ENCODE measurements at places on chromosomes 1 and 21.

DNA sequence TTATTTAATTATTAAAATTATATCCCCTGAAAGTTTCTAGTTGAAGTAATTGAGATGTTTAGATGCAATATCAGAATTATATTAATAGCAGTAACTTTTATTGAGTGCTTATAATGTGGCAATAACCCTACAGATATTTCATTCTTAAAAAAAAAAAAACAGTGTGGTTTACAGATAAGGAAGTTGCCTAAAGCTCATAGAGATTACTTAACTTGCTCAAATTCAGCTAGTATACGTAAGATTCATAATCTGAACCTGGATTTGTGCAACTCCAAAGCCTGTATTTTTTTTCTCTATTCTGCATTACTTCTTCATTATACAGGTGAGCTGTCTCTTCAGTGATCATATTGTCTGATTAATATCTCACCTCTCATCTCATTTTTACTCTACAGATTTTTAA, 156.0 kb upstream of the PTBP2 start:
- no peak overlapping the region for H3K4me3 ChIP-seq
- no peaks in the 10 kb centered on the region for H3K36me3 ChIP-seq
- H3K4me1 ChIP-seq = peaks cover 15% of the 10 kb centered on the region
- no peak for DNase-seq
- H3K27me3 ChIP-seq = no peaks in the 10 kb centered on the region

- no peaks in the 10 kb centered on the region for H3K36me3 ChIP-seq
- no peak for DNase-seq
- no peaks in the 10 kb centered on the region for H3K27me3 ChIP-seq
- H3K27ac ChIP-seq = no peak overlapping the region
- H3K4me1 ChIP-seq = no peaks in the 10 kb centered on the region
Measured at GRCh38 chr1:93699503-93700168, 18.0 kb upstream of the BCAR3 start.

DNA sequence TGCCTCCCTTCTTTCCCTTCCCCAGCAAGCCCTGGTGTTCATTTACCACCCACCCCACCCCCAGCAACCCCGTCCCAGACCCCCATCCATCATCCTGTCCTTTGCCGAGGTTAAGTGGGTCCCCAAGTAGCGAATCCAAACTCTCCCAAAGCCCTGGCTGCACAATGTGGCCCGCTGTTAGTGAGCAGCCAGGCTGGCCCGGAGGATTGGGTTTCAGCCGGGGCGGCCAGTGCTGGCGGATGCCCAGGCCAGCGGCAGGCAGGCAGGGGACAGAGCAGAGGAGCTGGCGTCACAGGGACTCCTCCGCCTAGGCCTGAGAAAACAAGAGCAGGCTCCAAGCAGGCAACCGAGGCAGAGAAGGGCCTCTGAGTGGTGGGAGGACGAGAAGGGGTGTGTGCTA, 61.4 kb downstream of the EPHB2 start:
- no peaks in the 10 kb centered on the region for H3K27me3 ChIP-seq
- no peaks in the 10 kb centered on the region for H3K4me1 ChIP-seq
- no peak for DNase-seq
- H3K36me3 ChIP-seq = no peaks in the 10 kb centered on the region

GRCh38 chr1:11893907-11894251, 32.3 kb downstream of the KIAA2013 start:
- no peaks in the 10 kb centered on the region for H3K36me3 ChIP-seq
- H3K4me1 ChIP-seq = 0 out of 2 replicates have a peak, but pooled peaks cover 4% of the 10 kb centered on the region
- H3K27ac ChIP-seq = no peak overlapping the region
- H3K27me3 ChIP-seq = 0 out of 2 replicates have a peak, but pooled peaks cover 3% of the 10 kb centered on the region

Measured in GM23338 (cell line).